ENCODE measurements at places on chromosomes 5 and 9.

GRCh38 chr9:12065686-12066085 is 627.5 kb upstream of the TYRP1 start:
- H3K4me3 ChIP-seq: no peak overlapping the region
- no peak overlapping the region for H3K27ac ChIP-seq
- DNase-seq: no peak
- H3K36me3 ChIP-seq: no peaks in the 10 kb centered on the region

DNA sequence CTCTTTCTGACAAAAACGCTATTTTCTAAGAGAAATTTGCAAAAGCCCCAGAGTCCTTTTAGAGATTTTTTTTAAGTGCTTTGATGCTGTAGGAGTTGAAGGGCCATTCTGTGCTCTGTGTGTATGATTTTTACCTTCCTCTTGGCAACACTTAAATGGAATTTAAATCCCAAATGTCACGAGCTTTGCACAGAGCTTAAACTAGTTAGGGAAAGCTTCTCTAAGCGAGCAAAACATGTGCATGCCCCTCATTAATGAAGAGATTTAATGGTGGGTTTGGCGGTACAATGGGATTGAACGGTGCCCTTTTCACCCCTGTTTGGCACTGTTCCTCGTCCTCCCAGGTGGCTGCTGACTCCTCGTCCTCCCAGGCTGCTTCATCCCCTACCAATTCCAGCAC is 220.7 kb downstream of the DRD1 start:
- H3K27ac ChIP-seq: no peak overlapping the region
- H3K4me3 ChIP-seq: no peak overlapping the region
- H3K36me3 ChIP-seq: no peaks in the 10 kb centered on the region
- peaks cover 26% of the 10 kb centered on the region for H3K4me1 ChIP-seq
- H3K27me3 ChIP-seq: peaks cover 9% of the 10 kb centered on the region
- DNase-seq: no peak

GRCh38 chr5:150486402-150487198 is 21.3 kb upstream of the NDST1 start:
- peak; percentile 70 for DNase-seq
- H3K36me3 ChIP-seq: no peaks in the 10 kb centered on the region
- peaks cover 51% of the 10 kb centered on the region for H3K4me1 ChIP-seq
- H3K4me3 ChIP-seq: peak overlapping the region; percentile 69
- no peaks in the 10 kb centered on the region for H3K27me3 ChIP-seq
- peak overlapping the region; percentile 93 for H3K27ac ChIP-seq

DNA sequence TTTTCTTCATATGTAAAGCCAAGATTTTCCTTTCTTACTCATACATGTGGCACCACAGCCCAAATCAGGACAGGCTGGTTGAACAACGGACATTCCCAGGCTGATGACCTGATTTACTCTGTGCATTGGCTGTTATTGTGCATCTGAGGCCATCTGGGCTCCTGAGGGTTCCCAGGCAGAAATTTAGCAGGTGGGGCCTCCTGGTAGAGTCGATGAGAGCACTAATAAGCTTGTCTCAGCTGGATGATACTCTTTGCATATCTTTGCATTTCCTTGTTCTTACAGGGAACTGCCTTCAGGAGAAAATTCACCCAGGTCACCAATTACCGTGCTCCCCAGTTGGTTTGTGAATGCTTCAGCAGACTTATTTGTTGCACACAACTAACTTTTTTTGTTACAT is 605.1 kb downstream of the ELAVL2 start:
- peaks cover 2% of the 10 kb centered on the region for H3K27me3 ChIP-seq
- H3K4me1 ChIP-seq: no peaks in the 10 kb centered on the region

DNA sequence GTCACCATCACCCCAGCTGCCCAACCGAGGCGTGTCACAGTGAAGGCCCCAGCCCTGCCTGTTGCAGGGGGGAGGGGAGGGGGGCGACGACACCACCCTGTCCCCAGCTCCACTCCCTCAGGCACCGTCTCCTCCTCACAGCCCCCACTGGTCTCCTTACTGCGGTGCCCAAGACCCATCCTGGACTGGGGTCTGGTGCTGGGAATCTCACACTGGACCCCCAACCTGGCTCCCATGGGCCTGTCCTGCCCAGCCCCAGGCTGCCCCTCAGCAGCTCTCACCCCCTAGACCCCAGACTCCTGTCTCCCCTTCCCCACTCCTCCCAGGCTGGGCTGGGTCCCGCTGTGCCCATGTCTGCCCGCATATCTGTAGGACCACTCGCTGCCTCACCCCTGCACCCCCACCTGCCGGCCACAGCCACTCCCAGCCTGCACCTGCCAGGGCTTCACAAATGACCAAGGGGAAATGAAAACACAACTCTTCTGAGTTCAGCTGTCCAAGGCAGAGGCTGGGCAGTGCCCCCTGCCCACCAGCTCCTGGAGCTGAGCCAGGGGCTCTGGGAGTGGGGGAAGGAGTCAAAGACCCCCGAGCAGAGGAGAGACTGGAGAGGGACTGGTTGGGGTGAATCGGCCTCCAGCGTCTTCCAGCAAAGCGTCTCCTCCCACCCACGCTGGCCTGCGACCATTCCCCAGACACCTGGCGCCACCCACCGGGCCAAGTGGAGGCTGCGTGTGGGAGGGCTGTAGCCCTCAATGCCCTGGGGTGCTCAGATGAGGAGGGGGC is 32.6 kb upstream of the EGFL7 start:
- peak; percentile 60 for DNase-seq
- H3K4me1 ChIP-seq: peaks cover 20% of the 10 kb centered on the region
- no peak overlapping the region for H3K4me3 ChIP-seq
- H3K36me3 ChIP-seq: no peaks in the 10 kb centered on the region
- H3K27me3 ChIP-seq: peaks cover 5% of the 10 kb centered on the region

GRCh38 chr9:79131246-79131774 is 440.5 kb upstream of the TLE4 start:
- H3K27me3 ChIP-seq: peaks cover 26% of the 10 kb centered on the region
- no peak overlapping the region for H3K27ac ChIP-seq
- no peak for DNase-seq

GRCh38 chr5:67902497-67902830 is 313.1 kb upstream of the PIK3R1 start:
- no peaks in the 10 kb centered on the region for H3K27me3 ChIP-seq
- no peak overlapping the region for H3K4me3 ChIP-seq
- no peaks in the 10 kb centered on the region for H3K36me3 ChIP-seq
- peaks cover 10% of the 10 kb centered on the region for H3K4me1 ChIP-seq
- DNase-seq: no peak

DNA sequence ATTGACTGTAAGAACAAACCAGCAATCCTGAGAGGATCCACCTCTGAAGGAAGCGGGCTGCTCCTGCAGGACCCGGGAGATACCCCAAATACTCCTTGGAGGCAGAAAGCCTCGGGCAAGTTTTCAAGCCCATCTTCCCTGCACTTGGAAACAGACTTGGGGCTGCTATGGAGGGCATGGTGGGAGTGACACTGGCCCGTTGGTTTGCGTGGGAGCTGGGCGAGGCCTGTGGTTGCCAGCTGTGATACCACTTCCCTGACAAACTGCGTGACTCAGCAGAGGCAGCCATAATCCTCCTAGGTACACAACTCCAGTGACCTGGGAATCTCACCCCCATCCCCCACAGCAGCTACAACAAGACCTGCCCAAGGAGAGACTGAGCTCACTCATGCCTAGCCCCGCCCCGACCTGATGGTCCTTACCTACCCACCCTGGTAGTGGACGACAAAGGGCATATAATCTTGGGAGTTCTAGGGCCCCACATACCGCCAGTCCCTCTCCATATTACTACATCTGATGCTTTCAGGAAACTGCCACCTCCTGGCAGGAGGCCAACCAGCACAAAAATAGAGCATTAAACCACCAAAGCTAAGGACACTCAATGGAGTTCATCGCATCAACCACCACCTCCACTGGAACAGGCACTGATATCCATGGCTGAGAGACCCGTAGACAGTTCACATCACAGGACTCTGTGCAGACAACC is 38.1 kb upstream of the VLDLR start:
- no peaks in the 10 kb centered on the region for H3K4me1 ChIP-seq
- H3K27ac ChIP-seq: no peak overlapping the region
- no peak overlapping the region for H3K4me3 ChIP-seq
- peaks cover 42% of the 10 kb centered on the region for H3K36me3 ChIP-seq

GRCh38 chr9:121880343-121880898 is 212.7 kb downstream of the TTLL11 start:
- no peaks in the 10 kb centered on the region for H3K36me3 ChIP-seq
- H3K27me3 ChIP-seq: peaks cover 9% of the 10 kb centered on the region
- H3K4me1 ChIP-seq: peaks cover 10% of the 10 kb centered on the region
- DNase-seq: no peak
- H3K27ac ChIP-seq: no peak overlapping the region

DNA sequence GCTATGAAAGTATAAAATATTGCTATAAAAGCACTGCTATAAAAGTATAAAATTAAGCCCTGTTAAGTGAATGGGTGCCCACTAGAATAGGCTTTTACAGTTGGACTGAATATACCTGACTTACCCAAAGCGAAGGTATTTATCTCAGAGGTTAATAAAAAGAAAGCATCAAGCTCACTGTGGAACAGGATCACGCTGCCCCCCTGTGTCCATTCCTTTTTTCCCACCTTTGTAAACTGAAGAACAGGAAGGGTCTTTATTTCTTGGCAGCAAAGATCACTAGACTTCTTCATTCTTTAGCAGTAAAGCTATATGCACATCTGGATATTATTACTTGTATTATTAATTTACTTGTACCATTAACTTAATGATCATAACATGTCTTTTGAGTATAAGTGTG is 22.1 kb upstream of the PLPP6 start:
- no peaks in the 10 kb centered on the region for H3K36me3 ChIP-seq
- no peak overlapping the region for H3K27ac ChIP-seq
- DNase-seq: no peak

GRCh38 chr5:96851312-96852062 is 24.8 kb upstream of the ERAP2 start:
- H3K27me3 ChIP-seq: no peaks in the 10 kb centered on the region
- H3K4me3 ChIP-seq: no peak overlapping the region
- no peak overlapping the region for H3K27ac ChIP-seq

DNA sequence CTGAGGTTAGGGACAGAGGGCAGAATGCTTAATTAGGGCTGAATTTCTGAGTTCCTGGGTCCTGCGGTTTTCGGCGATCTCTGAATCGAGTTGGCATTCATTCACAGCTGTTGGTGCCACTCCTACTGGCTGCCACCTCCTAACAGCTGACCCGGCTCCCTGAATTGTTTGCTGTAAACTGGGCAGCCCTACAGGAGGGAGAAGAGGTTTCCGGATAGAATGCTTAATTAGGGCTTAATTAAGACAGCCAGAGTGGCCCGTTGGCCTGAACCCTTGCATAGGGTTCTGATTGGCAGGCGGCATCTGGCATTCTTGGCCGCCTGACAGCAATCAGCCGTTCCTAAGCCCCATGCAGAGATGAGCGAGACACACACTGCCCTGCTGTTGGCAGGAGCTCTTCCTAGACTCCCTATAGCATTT is 25.7 kb downstream of the FRMPD1 start:
- no peaks in the 10 kb centered on the region for H3K36me3 ChIP-seq
- H3K27ac ChIP-seq: no peak overlapping the region
- H3K4me3 ChIP-seq: no peak overlapping the region
- H3K4me1 ChIP-seq: no peaks in the 10 kb centered on the region
- no peak for DNase-seq

- no peak overlapping the region for H3K27ac ChIP-seq
- no peaks in the 10 kb centered on the region for H3K4me1 ChIP-seq
- H3K4me3 ChIP-seq: no peak overlapping the region
- DNase-seq: no peak
- H3K36me3 ChIP-seq: no peaks in the 10 kb centered on the region
These were observed 292.8 kb upstream of the KLF4 start for GRCh38 chr9:107782381-107782780.

- H3K27ac ChIP-seq: peak overlapping the region; percentile 94
- no peaks in the 10 kb centered on the region for H3K36me3 ChIP-seq
- DNase-seq: peak; percentile 65
- peaks cover 22% of the 10 kb centered on the region for H3K4me1 ChIP-seq
- peak overlapping the region; percentile 73 for H3K4me3 ChIP-seq
These were observed 2.4 kb upstream of the TRIM7 start for GRCh38 chr5:181207214-181207959.

DNA sequence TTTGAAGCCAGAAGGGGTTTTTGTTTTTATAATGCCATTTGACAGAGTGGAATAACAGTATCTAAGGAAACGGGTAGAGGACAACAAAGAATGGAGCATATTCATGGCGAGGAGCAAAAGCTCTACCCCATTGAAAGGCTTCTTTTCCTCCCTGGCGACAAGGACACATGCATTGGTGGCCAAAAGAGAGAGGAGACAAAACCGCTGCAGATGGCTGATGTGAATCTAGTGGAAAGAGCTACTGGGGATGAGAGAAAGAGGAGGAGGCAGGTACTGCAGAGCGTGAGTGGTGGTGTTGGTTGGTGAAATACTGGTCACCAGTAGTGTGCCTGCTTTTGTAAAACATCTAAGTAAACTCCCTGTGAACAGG is 491 bp downstream of the APC start:
- H3K27ac ChIP-seq: peak overlapping the region; percentile 81
- no peaks in the 10 kb centered on the region for H3K36me3 ChIP-seq
- no peak for DNase-seq
- peaks cover 12% of the 10 kb centered on the region for H3K4me1 ChIP-seq

DNA sequence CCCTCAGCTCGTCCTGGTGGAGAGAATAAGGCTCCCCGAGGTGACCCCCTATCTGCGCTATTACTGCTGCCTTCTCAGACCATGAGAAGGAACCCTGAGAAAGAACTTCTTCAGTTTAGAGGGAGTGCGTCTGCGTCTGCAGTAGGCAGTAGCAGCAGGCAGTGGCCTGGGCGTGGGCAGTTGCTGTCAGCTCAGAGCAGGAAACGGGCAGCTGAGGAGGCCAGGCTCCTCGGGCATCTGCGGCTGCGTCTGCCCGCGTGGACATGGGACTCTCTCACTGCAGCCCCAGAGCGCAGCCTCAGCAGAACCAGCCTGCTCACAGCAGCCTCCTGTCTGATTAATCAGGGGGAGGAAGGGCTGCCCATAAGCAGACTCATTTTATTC is 49.8 kb upstream of the FCN1 start:
- H3K4me1 ChIP-seq: peaks cover 11% of the 10 kb centered on the region
- peaks cover 34% of the 10 kb centered on the region for H3K27me3 ChIP-seq
- no peak for DNase-seq

GRCh38 chr9:89467278-89467625 is 30.7 kb downstream of the SEMA4D start:
- H3K27ac ChIP-seq: no peak overlapping the region
- no peaks in the 10 kb centered on the region for H3K36me3 ChIP-seq
- no peaks in the 10 kb centered on the region for H3K27me3 ChIP-seq

All from mesothelial cell of epicardium (in vitro differentiated cells).